Smooth muscle cell of the coronary artery (primary cell): ENCODE measurements at places on chromosomes 3 and 15. TPM values are rescaled to one million over a fixed set of nuclear protein-coding genes. Genes with fewer than 3 reads are reported as not detected.

The HRG gene
- not detected in 2 replicates for total RNA-seq

The IGF2BP2 gene
- total RNA-seq: 12.0 and 29.1 TPM in 2 replicates

The BCHE gene
- 0.08 and 0.47 TPM in 2 replicates for total RNA-seq

The ZNF662 gene
- total RNA-seq: 0.47 and 0.60 TPM in 2 replicates

The DPH6 gene
- 11.0 and 13.1 TPM in 2 replicates for total RNA-seq

The CCR3 gene
- 0.94 TPM in 1 of 2 replicates, not detected in the other for total RNA-seq

The SNTN gene
- not detected in 2 replicates for total RNA-seq

The CRTAP gene
- 142 and 251 TPM in 2 replicates for total RNA-seq

The GOLGA8M gene
- total RNA-seq: 0.23 and 0.45 TPM in 2 replicates

The GJD2 gene
- total RNA-seq: not detected in 2 replicates
